HFFc6 (cell line): ENCODE measurements at places on chromosomes 2 and 18.

- no peak for DNase-seq
Observed at GRCh38 chr2:26938399-26939118, 31.9 kb upstream of the MAPRE3 start.

- no peak for DNase-seq
Observed at GRCh38 chr2:9948721-9949120, 2.8 kb upstream of the GRHL1 start.

GRCh38 chr18:35030277-35030989 is 10.8 kb upstream of the MAPRE2 start:
- DNase-seq, result no peak

DNA sequence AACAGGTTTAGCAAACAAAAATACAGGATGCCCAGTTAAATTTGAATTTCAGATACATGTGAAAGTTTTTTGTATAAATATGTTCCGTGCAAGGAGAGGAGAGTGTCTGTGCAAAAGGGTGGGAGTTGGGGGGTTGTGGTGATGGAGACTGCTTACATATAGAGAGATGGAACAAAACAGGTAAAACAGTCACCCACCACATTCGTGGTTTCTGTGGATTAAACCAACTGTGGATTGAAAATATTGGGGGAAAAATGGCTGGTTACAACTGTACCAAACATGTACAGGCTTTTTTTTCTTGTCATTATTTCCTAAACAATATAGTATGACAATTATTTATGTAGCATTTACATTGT is 245.7 kb downstream of the TNS1 start:
- no peak for DNase-seq

DNA sequence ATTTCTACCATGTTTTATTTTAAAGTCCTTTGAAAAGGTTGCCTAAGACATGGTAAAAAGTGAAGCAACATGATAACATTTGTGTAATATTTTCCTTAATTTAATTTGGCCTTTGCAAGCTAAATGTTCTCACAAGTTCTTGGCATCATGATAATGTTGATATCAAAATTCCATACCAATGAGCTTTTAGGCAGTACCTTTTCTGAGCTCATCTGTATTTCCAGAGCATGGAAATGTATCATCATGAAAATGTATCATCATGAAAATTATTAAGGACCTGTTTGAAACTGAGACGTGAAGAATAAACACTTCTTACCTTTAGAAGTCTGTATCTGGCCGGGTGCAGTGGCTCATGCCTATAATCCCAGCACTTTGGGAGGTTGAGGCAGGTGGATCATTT is 73.8 kb downstream of the VWC2L start:
- no peak for DNase-seq

GRCh38 chr2:69628325-69629021 is 15.1 kb downstream of the AAK1 start:
- no peak for DNase-seq

DNA sequence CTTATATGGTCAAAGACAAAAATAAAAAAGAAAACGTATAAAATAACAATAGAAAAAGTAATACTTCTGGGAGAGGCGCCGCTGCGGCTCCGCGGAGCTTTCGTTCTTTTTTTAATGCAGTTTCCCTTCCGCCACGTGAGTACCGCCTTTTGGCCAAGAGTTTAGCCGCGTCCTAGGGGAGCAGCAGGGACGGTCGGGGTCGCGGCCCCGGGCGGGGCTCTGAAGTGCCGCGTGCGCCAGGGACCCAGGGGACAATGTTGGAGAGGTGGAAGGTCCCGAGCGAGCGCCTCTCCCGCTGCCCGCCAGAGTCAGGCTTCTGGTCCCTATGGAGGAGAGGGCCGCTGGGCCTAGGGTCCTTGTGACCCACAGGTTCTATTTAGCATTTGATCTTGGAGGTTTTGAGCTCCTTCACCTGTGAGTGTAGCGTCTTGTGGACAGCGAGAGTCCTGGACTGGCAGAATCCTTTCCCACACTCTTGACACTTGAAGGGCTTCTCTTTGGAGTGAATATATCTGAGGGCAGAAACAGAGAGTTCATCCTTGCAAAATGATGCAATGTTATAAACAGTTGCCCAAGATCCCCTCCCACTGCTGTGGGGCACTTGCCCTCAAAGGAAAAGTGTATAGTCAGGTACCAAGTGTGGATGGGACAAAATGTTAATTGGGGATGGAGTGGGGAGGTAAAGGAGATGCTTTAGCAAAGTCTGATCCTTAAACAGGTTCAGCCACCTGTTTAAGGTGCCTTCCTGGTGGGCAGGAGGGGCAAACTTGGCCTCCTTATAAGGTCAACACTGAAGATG is 6.3 kb downstream of the OSR1 start:
- DNase-seq, result no peak
